ENCODE measurements at places on chromosomes 1 and 21. TPM values are rescaled to one million over a fixed set of nuclear protein-coding genes. Genes with fewer than 3 reads are reported as not detected.

GRCh38 chr1:10338047-10338446 is 60.8 kb upstream of the PGD start:
- DNase-seq: peak; percentile 40

DNA sequence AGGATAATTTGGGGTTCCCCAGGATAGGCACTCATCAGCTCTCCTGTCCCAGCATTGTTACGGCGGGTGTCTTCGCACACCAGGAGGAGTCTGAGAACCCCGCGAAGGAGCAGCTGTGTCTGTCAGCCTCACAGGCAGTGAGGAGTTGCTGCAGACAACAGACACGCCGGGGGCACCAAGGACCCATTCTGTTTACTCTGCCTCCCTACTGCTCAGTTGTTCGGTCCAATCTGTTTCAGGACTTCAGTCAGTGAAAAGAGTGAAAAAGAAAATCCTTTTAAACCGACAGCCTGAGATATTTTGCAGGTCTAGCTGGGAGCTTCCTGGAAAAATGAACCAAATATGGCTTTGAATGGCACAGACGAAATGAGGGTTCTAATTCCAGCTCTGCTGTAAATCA is 288.4 kb downstream of the OMA1 start:
- no peak for DNase-seq

DNA sequence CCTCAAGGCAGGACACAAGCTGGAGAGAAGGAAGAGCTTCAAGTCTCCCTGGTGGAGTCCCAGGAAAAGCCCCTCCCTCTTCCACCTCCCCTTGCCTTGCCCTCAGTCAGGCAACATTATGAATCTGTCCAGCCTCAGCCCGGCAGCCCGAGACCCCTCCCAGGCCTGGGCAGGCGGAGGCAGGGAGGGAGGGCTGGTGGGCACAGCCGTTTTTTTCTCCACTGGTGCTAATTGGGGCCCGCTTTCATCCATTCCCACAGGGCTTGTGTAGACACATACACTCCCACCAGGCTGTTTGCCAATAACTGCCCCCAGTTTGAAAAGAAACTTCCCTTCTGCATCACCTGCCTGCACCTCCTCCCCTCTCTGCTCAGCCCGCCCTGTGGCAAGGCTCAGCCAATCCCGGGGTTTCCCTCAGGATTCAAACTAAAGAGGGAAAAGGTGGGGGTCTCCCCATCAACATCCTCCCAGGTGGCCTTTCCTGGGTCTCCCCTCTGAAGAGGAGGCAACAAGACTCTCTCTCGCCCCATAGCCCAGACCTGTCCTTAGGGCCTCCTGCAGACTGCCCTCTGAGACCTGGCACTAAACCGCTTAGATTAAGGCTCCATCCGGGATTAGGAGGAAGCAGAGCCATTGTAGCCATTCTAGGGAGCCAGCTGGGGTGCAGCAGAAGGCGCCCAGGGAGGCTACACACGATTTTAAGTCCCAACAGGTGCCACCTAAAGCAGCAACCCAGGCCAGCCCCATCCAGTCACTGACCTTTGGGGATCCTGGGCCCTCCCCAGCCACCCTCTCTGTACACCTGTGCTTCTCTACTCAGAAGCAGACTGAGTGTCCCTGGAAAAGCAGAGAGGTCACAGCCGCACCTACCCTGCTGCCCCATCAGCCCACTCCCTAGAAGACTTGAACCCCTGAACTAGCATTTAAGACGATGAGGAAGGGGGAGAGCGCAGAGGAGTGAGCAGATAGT is 3.5 kb downstream of the IGSF9 start:
- no peak for DNase-seq

DNA sequence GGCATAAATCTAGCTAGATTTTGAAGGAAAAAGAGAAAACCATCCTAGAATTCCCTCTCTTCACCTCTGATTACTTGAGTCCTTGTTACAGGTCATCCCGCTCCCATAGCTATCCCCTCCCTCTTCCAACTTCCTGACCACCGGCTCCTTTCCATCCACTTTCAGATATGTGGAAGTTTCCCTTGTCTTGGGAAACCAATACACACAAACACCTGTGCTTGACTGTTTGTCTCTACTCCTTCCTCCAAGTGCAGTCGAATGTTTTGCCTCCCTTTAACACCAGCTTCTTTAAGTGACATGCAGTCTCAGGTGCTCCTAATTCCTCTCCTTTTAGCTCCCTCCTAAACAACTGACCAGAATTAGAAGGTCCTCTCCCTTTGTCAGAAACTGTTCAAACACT is 70.0 kb downstream of the PTGER3 start:
- no peak for DNase-seq

DNA sequence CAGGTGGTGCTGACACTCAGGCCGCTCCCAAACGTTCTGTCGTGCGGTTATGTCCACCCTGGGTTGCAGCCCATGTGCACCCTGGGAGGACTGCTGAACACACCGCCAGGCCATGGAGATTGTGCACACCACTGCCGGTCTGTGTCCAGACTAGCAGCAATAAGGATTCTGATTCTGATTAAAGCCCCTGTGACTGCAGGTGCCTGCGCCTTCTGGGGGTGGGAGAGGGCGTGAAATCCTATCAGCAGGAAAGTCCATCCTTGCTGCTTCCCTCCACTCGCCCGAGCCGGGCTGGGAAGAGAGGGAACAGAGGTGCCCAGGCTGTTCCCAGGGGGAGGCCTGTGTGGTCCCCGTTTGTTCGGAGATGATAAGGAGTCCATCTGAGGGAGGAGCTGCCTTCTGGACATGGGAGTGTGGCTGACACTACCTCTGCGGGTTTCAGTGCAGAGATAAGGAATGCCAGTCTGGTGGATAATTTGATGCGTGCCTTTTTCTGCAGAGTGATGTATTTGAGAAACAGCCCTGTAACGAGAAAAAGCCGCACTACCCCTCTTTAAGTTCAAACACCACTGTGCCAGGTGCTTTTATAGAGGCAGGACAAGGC is 41.2 kb downstream of the BACE2 start:
- no peak for DNase-seq

DNA sequence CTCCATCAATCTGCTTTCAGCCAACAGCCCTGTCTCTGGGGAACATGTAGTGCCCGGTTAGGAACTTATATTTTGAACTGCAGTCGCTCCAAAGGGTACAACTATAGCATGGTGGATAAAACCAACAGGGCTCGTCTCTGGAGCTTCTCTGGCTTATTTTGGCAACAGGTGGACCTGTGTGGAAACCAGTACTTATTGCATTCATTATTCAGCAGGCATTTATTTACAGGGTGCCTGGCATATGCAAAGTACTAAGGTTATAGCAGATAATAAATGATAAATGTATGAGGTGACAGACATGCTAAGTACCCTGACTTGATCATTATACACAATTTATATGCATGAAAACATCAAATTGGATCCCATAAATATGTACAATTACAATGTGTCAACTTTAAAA is 93.7 kb downstream of the RGS7 start:
- DNase-seq: no peak

- no peak for DNase-seq
Measured at GRCh38 chr1:97610748-97611147, 310.1 kb downstream of the DPYD start.

- DNase-seq: no peak
Measured at GRCh38 chr1:2537784-2538115, 7.7 kb upstream of the HES5 start.

GRCh38 chr1:204975568-204976235 is 67.3 kb upstream of the CNTN2 start:
- peak; percentile 44 for DNase-seq

- peak; percentile 65 for DNase-seq
Measured at GRCh38 chr21:45326169-45326851, 38.6 kb upstream of the POFUT2 start.

DNA sequence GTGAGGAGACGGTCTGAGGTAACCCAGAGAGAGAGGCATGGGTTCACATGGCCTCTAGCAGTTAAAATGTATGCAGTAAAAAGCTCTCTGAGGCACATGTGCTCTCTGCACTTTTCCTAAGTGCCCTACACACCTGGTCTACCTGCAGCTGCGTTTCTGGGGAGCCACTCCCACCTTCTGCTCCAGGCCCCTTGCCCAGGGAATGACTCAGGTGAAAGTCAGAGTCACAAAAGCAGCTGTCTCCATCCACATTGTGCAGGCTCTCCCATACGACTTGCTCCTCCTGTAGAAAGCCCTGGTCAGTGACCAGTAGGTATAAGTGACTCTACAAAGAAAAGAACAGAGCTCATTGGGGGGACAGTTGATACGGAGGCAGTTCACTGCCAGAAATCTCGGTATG is 8.8 kb downstream of the MINDY1 start:
- DNase-seq: no peak

DNA sequence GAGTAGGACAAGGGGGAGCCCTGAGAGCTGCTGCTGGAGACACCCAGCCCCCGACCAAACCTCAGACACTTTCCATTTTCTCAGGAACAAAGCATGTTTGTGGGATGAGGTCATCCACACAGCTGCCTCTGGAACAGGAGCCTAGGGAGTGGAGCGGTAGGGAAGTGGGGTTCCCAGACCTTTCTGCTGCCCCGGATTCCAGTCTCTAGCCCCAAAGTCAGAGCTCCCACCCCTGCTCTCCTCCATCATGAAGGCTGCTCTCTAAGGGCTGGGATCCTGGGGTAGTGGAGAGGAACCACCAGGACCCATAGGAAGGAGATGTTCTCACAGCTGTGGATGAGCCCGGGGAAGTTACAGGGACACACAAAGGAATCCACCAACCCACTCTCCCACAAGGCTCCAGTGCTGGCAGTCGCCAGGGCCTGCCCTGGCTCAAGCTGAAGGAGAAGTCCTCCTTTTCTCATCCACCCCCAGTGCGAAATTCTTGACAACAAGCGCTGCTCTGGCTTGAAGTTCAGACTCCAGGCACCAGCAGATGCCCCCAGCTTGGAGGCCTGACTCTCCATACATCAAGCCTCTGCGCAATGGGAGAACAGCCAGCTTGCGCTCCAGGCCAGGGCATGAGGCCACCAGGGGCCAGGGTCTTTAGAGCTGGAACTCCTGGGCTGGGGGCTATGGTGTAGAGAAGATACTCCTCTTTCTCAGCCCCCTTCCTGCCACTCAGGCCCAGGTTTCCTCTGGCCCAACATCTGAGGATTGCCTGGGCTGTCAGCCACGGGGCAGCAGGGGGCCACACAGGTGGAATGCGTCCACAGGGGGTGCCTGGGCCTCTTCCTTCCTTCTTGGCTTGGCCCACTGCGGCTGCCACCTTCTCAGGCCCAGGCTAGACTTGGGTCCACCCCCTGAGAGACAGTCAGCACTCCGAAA is 4.5 kb downstream of the FHL3 start:
- DNase-seq: peak; percentile 89

DNA sequence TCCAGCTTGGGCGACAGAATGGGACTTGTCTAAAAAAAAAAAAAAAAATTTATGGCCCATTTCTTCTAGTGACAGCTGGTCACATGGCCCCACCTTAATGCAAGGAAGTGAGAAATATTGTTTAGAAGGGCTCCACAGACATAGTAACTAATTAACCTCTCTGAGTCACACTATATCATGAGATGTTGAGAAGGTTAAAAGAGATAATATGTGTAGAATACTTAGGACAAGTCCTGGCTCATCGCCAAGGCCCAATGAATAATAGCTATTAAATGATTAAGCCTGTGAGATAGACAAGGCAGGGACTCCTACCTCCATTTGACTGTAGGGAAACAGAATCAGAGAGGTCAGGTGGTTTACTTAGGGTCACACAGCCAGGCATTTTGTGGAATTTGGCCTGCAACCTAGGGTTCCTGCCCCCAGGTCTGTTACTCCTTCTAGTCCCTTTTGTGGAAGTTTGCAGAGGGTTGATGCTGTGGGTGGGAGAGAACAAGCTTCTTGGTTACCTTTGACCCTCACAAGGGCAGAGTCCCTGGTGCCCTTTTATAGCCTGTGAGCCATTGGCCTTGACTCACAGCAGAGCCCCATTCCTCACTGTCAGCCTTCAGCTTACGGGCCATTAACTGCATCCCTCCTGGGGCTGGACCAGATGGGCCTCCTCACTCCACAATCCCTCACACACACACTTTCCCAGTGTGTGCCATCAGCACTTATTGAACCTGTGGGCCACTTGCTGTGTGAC is 48.5 kb downstream of the OPRD1 start:
- peak; percentile 85 for DNase-seq

DNA sequence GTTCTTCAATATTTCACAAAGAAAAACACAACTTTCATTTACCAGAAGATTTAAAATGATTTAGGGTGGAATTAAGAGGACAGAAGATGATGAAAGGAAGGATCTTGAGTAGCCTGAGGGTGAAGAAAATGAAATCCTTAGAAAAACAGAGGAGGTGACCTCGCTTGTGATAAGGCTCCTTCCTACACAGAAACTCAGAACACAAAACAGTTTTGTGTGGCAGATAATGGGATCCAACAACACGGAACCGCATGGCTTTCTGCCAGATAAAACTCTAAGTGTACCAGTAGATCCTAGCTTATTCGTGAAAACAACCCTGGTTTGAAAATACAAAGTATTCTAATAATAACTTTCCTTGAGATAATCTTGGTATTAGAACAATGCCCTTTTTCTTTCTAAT is 74.0 kb upstream of the EXO1 start:
- peak; percentile 5 for DNase-seq

DNA sequence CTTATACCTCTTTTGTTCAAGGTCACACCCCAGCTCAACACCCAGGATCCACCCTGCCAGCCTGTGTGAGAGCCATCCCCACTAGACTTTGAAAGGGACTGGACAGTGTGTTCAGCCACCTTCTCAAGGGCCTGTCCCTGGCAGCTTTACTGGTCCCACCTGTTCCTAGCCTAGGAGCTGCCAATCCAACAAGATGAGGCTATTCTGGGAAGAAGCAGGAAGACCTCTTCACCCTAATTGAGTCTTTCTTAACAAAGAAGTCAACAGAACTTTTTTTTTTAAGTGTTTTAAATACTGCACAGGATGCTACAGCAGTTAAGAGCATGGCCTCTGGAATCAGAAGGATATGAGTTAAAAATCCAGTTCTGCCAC is 95.8 kb upstream of the HOOK1 start:
- DNase-seq: no peak

DNA sequence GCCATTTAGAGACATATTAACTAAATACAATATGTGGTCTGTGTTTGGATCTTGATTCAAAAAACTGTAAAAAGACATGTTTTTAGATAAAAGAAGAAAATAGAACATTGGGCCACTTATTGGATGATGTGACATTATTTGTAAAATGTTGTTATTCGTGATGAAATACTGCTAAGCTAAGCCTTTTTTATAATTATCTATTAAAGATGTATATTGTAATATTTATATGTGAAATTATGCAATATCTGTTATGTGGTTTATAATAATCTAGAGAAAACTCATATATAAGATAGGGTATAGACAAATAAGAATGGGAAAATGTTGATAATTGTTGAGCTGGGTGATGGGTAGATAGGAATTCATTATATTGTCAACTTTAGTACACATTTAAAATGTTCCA is 82.0 kb upstream of the RGS1 start:
- no peak for DNase-seq

- no peak for DNase-seq
Measured at GRCh38 chr1:242579528-242580235, 55.2 kb upstream of the PLD5 start.

GRCh38 chr1:168455764-168456163 is 88.0 kb downstream of the XCL2 start:
- DNase-seq: peak; percentile 35

The PCNT gene
- total RNA-seq: 29.0 TPM

The OR2G6 gene
- not detected for total RNA-seq

The CHRM3 gene
- 0.20 TPM for total RNA-seq

The CD164L2 gene
- total RNA-seq: 0.15 TPM

The TRAF3IP3 gene
- total RNA-seq: not detected

The ABCG1 gene
- not detected for total RNA-seq

The PDC gene
- not detected for total RNA-seq

The LRRC39 gene
- 0.20 TPM for total RNA-seq

The EFNA1 gene
- 15.1 TPM for total RNA-seq

The MAP1LC3C gene
- not detected for total RNA-seq

The EIF3I gene
- 553 TPM for total RNA-seq

The OR2L13 gene
- total RNA-seq: not detected

The NBPF10 gene
- total RNA-seq: 1.4 TPM
